Fibroblast of villous mesenchyme (primary cell): ENCODE measurements at places on chromosomes 1 and 21. TPM values are rescaled to one million over a fixed set of nuclear protein-coding genes. Genes with fewer than 3 reads are reported as not detected.

OR14K1 gene
- not detected in 2 replicates for total RNA-seq

SOX13 gene
- total RNA-seq: 11.6 and 14.7 TPM in 2 replicates

CACNA1S gene
- total RNA-seq: not detected in 2 replicates

NGF gene
- 0.86 and 1.6 TPM in 2 replicates for total RNA-seq

PADI2 gene
- under 0.01 and 0.43 TPM in 2 replicates for total RNA-seq

DNA sequence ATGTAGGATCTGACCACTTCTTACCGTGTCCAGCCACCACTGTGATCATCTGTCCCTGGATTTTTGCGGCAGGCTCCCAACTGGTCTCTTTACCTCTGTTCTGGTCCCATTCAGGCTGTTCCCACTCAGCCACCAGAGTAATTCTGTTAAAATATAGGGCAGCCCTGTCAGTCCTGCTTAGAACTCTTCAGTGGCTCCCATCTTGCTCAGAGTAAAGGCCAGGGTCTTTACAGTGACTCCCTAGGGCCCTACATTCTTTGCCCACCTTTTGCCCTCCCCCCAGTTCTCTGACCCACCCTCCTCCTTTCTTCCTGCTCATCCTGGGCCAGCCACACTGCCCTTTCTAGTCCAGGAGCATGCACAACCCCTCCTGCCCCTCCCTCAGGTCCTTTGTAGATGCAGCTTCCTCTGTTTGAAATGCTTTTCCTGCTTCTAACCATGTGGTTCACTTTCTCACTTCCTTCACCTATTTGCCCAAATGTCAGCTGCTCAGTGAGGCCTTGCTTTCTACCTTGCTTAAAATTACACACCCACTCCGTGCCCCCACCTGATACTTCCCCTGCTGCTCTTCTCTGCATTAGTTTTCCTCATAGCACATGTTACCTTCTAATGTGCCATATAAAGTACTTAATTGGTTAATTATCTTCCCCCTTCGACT is 7.8 kb downstream of the UBIAD1 start:
- DNase-seq: no peak

DNA sequence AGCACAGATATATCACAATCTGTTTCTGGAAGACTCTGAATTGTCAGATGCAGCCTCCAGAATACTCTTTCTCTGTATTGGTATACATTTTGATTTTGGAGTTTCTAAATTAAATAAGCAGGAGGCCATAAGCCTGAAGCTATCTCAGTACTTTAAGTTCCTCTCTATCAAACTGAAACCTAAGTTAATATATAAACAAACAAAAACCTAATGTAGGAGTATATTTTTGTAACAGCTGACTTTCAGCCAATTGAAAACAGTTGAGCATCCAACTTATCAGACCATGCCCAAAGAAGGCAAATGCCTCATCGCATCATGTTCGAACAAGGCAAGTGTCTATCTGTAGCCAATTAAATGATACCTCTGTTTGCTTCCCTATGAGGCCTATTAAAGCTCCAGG is 1054.4 kb downstream of the AMY1C start:
- DNase-seq: no peak

DNA sequence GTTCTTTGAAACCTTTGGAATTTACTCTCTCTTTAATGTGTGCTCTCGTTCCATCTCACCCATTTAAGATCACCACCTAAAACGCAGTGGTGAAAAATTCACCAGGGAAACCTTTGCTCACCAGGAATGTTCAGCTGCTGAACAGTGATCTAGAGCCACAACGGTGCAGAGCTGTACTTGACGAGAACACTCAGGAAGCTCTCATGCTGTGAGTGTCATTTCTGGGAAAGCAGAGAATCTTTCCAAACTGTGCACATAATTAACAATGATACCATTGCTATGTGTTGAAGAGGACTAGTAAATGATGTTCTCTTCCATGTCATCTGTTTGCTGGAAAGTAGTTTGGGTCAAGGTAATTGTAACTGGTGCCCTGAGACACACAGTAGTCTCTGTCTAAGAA is 117.1 kb downstream of the ZZZ3 start:
- no peak for DNase-seq

DNA sequence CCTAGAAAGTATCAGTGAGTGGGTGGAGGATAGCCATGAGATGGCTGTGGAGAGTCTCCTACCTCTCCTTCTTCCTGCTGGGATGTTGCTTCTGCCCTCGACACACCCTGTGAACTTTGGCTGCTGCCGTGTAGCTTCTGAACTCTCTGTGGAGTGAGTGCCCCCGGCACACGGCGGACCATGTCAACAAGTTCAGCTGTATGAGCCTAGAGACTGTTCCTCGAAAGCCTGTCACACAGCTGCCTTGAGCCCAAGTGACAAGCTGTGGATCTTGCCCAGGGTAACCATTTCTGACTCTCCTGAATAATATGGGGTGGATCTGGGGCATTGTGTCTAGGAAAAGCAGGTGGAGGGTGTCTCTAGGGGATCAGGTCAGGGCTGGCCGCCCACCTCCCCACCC is 143.2 kb downstream of the NOS1AP start:
- DNase-seq: no peak

DNA sequence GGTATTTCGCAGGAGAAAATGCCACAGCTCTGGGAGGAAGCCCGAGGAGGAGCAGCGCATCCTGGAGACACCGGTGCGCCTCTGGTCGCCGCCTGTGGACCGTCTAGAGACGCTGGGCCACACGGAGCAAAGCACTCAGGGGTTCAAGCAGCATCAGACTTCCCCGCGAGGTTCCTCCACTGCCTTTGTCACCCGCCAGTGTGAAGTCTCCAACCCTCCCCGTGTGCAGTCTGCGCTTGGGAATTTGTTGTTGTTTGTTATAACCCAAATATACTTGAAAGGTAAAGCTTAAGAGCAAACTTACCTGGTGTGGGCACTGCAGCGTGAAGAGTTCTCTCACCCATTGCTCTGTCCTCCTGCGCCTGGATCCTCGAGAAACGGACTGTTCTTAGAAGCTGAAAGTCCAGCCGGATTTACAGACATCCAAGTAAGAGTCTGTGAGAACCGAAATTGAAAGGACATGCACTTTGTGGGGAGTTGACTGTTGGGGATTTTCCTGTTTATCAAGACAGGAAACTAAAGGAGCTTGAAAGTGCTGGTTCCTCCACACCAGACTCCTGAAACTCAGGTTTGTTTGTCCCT is at the start of gene GBP4:
Gene GBP4 (minus strand): TSS at position 452 of the 582 bp plus-strand sequence. CDS start 108 bp downstream, at position 344.
- peak; percentile 73 for DNase-seq

GRCh38 chr1:169309178-169310166 is 58.1 kb downstream of the NME7 start:
- DNase-seq: no peak

DNA sequence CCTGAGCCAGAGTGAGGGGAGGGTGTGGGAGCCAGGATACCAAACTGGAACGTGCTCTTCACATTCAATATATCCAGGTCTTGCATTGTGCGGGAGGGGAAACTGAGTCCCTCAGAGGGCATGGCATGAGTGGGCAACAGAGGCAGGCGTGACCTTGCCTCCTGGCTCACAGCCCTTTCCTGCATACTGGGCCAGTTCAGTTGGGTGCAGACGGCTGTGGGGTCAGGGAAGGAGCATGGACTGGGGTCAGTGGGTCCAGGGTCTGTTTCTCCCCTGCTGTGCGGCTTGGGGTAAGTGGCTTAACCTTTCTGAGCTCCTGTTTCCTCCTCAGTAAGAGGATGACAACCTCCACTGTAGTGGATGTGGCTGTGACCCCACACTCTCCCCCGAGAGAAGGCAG is 16.6 kb downstream of the SERINC2 start:
- no peak for DNase-seq
